ENCODE measurements at places on chromosomes 5 and 9. TPM values are rescaled to one million over a fixed set of nuclear protein-coding genes. Genes with fewer than 3 reads are reported as not detected.

PTGS1 gene
- polyA plus RNA-seq: 2.9 TPM

PDLIM4 gene
- polyA plus RNA-seq: 54.0 TPM

RGP1 gene
- 20.5 TPM for polyA plus RNA-seq

PDLIM7 gene
- polyA plus RNA-seq: 182 TPM

TMOD1 gene
- polyA plus RNA-seq: 111 TPM

NR3C1 gene
- 61.0 TPM for polyA plus RNA-seq

CBY3 gene
- polyA plus RNA-seq: 0.37 TPM

AQP7 gene
- polyA plus RNA-seq: 2.1 TPM

TRIP13 gene
- 9.2 TPM for polyA plus RNA-seq

LHX2 gene
- 1.8 TPM for polyA plus RNA-seq

GPX3 gene
- polyA plus RNA-seq: 72.5 TPM

FGF1 gene
- polyA plus RNA-seq: 10.5 TPM

FOXI1 gene
- not detected for polyA plus RNA-seq

SOX30 gene
- polyA plus RNA-seq: 0.33 TPM

IFNA13 gene
- polyA plus RNA-seq: not detected

C5orf58 gene
- polyA plus RNA-seq: 0.58 TPM

SLC36A3 gene
- not detected for polyA plus RNA-seq

FAM153A gene
- polyA plus RNA-seq: 0.05 TPM

SLC6A7 gene
- 0.24 TPM for polyA plus RNA-seq

Data from muscle of back (tissue), 13 donors.